ENCODE measurements at places on chromosomes 7 and 10.

- DNase-seq, result no peak
Measured at GRCh38 chr7:5667391-5667790, 114.1 kb downstream of the RNF216 start.

- DNase-seq, result no peak
Measured at GRCh38 chr7:79454361-79454960, 994 bp upstream of the MAGI2 start.

DNA sequence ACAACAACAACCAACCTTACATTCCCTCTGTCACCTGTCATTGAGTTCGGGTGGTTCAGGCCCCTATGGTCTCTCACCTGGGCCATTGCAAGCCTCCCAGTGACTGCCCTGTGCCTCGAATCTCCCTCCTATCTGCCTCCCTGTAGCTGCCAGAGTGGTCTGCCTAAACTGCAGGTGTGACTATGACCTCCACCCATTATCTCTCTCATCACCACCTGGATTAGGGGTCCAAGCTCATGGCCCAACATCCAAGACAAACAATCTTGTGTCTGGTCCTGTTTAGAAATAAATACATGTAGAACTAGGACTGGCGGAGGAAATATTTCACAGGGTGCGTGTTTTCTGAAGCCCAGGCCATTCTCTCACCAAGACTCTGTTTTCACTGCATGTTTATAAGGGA lies 146.6 kb downstream of the HERPUD2 start:
- DNase-seq, result no peak

GRCh38 chr10:32349968-32350738 lies 3.2 kb upstream of the EPC1 start:
- DNase-seq, result no peak

- DNase-seq, result no peak
Measured at GRCh38 chr10:26378861-26379294, 59.3 kb upstream of the APBB1IP start.

DNA sequence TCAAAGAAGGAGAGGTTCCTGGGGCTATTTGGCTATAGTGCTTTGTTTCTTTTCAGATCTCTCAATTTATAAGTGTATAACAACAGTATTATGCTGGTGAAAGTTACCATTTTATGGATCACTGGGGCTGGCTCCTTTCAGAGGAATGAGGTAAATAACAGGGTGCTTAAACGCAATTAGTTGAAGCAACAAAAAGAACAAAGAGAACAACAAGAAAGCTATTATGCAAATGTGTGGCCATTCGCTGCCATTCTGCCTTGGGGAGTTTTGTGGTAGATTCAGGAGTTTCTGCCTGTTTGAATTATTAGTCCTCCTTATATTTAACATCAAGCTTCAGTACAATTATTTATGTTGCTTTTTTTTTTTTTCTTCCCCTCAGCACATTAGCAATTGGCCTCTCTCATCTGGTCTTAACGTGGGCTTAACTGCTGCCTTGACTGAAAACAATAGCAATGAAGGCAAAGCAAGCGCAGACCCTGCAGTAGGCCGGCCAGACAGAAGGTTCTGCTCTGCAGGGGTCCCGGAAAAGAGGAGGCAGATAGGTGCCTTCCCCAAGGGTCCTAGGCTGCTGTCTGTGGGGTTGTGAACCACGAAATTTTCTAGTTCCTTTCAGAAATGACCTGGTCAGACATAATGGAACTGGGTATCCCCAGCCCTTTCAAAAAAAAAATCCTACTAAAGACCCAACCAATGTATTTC lies 339.9 kb upstream of the PODXL start:
- no peak for DNase-seq

DNA sequence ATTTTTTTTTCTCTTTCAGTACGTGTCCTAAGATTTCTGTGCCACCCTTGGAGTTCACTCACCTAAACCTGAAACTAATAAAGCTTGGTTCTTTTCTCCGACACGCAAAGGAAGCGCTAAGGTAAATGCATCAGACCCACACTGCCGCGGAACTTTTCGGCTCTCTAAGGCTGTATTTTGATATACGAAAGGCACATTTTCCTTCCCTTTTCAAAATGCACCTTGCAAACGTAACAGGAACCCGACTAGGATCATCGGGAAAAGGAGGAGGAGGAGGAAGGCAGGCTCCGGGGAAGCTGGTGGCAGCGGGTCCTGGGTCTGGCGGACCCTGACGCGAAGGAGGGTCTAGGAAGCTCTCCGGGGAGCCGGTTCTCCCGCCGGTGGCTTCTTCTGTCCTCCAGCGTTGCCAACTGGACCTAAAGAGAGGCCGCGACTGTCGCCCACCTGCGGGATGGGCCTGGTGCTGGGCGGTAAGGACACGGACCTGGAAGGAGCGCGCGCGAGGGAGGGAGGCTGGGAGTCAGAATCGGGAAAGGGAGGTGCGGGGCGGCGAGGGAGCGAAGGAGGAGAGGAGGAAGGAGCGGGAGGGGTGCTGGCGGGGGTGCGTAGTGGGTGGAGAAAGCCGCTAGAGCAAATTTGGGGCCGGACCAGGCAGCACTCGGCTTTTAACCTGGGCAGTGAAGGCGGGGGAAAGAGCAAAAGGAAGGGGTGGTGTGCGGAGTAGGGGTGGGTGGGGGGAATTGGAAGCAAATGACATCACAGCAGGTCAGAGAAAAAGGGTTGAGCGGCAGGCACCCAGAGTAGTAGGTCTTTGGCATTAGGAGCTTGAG lies at the start of gene CFTR:
Gene CFTR (plus strand): TSS at position 801 of the 830 bp plus-strand sequence. CDS start 70 bp downstream, outside the sequence.
- no peak for DNase-seq

GRCh38 chr7:131100357-131101054 lies 227.2 kb upstream of the MKLN1 start:
- DNase-seq, result peak; percentile 74

GRCh38 chr10:32548208-32548607 lies 102.3 kb downstream of the CCDC7 start:
- no peak for DNase-seq

GRCh38 chr10:49115015-49115795 lies at the start of gene VSTM4:
VSTM4 (minus strand) TSS chr10:49115522; CDS start chr10:49115485, 37 bp downstream.
- no peak for DNase-seq

GRCh38 chr10:19979628-19980027 lies 163.4 kb downstream of the PLXDC2 start:
- DNase-seq, result no peak

GRCh38 chr7:55223023-55223422 lies 142.1 kb upstream of the LANCL2 start:
- DNase-seq, result no peak

GRCh38 chr7:130394421-130395195 lies 14.3 kb downstream of the CPA1 start:
- DNase-seq, result peak; percentile 28

DNA sequence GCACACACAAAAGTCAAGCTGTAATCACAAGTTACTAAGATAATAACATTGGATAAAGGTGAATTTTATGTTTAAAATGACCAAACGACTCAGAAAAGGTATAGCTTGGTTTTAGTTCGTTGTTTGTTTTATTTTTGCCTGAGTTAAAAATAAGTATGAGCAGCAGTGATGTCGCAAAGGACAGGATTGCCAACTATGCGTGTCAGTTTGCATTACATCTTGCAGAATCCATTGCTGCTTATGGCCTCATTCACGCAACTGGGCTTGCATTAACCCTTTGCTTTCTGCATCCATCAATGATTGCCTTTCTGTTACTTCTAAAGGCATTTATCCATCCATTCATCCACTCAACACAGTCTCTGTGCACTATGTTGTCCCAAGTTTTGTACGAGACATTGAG lies 389.6 kb downstream of the DPP6 start:
- no peak for DNase-seq

GRCh38 chr7:151351967-151352366 lies 10.4 kb downstream of the NUB1 start:
- peak; percentile 86 for DNase-seq

Data from central memory CD4-positive, alpha-beta T cell (primary cell).